ENCODE measurements at places on chromosomes 5 and 9.

GRCh38 chr5:149420545-149421371 is 41.7 kb upstream of the IL17B start:
- DNase-seq = no peak

DNA sequence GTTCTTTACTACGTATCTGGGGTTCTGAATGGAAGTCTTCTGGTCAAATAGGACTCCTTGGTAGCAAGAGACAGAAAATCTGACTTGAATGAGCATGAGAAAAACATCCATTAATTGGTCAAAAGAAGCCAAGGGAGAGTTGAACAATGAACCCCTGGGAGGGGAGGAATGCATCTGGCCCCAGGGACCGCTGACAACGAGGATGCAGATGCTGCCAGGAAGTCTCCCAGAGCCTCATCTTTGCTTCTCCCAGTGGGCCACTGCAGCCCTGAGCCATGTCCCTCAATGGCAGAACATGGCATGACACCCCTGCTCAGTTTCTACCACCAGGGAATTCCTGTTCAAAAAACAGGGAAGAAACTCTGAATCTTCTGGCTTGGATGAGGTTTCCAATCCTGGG is 50.5 kb upstream of the ICE1 start:
- DNase-seq = no peak

GRCh38 chr9:98571643-98572042 is 137.1 kb downstream of the GABBR2 start:
- DNase-seq = no peak

DNA sequence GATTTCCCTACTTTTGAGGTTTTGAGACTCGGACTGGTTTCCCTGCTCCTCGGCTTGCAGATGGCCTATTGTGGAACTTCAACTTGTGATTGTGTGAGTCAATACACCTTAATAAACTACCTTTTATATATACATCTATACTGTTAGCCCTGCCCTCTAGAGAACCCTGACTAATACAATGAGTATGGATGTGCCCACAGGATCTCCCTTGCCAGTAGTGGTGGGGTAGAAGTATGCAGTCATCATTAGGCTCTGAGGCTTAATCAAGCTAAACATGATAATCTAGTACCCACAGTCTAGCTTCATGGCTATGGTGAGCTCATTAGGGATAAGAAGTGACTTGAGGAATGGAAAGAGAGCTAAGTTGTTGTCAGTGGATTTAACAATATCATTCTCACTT is 412.8 kb upstream of the PTGER4 start:
- no peak for DNase-seq

DNA sequence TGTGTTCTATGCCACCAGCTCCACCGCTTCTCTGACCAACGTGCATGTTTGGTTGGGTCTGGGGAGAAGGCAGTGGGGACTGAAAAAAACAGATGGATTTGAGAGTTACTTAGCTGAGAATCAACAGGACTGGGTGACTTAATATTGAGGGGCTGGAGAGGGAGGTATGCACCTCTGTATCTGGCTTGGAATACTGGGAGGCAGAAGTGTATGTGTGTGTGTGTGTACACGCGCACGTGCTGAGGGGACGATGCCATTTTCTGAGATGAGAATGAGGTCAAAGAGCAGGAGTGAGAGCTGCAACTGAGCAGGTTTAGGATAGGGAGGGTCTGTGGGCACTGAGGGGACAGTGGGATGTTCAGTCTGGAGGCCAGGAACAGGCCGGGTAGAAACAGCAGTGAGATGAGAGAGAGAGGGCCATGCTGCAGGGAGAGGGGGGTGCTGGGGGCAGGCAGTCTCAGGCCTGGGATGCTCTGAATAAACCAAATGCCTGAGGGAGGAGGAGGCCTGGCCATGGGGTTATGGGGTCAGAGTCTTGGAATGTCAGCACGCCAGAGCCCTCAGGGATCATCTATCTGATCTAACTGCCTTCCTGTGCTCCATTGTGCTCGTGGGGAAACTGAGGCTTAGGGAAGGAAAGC is 14.0 kb downstream of the PDGFRB start:
- DNase-seq = no peak

DNA sequence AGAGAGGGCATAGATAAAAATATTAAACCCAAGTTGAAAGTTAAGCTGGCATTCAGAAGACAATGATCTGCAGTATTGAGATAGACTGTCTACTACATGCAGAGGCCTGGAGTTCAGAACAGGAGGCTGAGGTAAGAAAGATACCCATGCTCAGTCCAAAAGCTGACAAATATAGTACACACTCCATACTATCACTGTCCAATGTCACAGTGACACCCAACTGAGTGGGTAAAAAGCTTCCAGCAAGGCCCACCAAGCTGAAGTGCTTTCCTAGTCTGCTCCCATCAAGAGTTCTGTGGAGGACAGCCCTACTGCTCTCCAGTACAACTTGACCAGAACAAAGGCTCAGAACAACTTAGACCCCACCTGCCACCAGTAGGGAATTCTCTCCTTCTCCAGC is 124.9 kb downstream of the SLC12A2 start:
- no peak for DNase-seq

- no peak for DNase-seq
Measured at GRCh38 chr5:43560128-43560527, 3.3 kb upstream of the PAIP1 start.

GRCh38 chr5:155057626-155058025 is 44.1 kb downstream of the KIF4B start:
- DNase-seq = no peak

DNA sequence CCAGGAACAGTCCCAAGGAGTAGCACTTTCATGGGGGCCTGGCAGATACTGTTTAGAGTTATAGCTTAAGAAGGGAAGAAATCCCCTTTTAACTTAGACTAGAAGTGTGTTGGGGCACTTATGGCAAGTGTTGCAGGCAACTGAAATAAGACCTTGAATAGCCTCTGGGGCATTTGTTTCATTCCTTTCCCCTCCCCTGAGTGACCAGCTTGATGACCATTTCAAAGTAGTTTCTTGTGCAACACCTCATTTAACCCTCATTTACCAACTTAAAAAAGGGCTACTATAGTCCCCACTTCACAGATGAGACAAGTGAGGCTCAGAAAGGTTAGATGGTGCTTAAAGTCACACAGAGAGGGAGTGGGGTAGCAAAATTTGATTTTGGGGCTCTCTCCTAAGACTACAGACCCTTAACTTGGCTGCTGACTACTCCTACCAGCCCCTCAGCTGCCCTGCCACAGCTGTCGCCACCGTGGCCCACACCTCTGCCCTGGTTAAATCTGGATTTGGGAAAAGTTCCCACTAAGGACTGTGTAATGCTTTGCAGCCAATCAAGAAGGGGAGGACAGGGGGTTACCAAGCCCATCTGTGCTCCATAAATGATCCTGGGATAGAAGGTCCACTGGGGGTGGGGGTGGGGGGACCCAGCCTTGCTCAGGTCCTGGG is 5.5 kb downstream of the PDLIM4 start:
- DNase-seq = no peak

DNA sequence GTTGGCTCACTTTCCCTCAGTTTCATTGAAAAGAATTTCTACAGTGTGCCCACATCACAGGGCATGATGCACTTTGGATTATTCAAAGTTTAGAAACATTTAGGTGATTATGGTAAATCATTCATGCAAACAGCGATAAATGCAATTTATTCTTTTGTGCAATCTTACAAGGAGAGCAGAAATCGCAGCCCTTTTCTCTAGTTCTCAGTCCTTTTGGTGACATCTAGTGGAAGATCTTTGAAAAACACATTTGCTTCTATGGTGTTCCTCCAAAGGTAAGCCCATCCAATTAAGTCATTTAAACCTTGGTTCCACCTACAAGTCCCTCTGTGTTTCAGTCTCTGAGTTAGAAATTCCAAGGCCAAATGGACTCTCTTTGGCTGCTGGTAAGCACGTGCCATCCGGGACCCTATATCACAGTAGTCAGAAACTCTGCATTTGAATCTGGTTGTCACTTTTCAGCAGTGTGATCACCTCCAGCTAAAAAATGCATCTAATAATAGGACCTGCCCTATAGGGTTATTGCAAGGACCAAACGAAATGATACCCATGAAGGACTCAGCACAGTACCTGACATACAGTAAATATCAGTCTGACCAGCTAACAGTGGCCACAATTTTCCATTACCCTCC is 66.4 kb downstream of the MACROH2A1 start:
- no peak for DNase-seq
